ENCODE measurements at places on chromosomes 16 and 17.

- no peak for DNase-seq
These were observed 68.1 kb downstream of the ERCC4 start for GRCh38 chr16:13988038-13988437.

GRCh38 chr16:81633680-81634379 is 145.3 kb upstream of the PLCG2 start:
- DNase-seq, result no peak

- no peak for DNase-seq
These were observed 52.1 kb upstream of the BPTF start for GRCh38 chr17:67773246-67773645.

GRCh38 chr17:50816771-50817751 is 18.3 kb upstream of the WFIKKN2 start:
- no peak for DNase-seq

DNA sequence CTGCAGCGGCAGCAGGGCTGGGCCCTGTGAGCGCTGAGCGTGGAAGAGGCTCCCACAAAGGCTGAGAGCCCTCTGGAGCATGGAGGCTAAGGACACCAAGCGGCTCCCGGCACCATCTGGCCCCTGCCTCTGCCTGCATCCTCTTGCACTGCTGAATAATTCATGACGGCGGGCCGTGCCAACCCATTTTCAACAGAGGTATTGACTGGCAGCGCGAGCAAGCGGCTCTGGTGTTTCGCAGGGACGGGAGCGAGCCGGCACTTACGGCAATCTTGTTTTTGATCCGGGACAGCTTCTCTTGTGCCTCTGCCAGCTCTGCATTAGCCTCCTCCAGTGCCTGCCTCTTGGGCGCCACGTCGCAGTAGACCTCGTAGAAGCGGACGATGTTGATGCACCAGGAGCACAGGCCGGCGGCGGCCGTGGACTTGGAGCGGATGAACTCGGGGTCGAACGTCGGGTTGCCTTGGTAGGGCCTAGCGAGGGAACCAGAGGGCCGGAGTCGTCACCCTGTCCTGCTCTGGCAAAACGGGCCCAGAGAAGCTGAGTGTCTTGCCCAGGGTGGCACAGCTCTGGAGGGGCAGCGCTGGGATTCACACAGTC is 80.4 kb downstream of the PGS1 start:
- no peak for DNase-seq

DNA sequence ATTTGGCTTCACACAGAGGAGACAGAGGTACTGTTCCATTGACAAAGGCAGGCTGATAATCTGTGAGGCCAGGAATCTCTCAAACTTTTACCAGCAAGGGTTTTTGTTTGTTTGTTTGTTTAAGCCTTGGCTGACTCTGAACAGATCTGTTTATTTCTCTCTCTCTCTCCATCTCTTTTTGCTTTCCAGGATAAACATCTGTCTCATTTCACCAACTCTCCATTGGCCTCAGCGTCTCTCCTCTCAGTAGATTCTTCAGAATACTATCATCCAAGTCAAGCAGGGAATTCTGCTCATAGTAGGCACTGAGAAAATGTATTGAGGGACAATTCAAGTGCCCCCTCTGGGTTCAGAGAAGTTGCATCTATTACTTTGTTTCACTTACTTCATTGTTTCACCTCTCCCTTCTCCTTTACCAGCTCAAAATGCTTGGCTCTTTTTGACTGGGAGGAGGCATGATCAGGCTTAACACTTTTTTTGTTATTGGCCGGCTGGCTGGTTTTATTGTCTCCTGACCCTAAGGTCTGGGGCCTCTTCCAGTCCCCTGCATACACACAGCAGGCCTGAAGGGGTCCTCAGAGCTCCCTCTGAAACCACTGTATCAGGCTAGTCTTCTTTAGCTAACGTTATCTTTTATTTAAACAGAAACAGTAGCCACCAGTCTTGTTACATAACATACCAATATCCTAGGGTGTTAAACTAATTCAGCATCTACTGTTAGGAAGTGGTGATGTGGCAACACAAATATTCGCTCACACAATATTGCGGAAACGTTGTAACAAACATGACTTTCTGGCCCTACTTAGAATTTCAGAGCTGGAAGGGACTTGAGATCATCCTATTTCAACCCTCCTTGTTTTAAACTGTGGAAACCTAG is 2.0 kb upstream of the YPEL2 start:
- DNase-seq, result no peak

GRCh38 chr17:49739641-49740271 is 24.2 kb downstream of the FAM117A start:
- DNase-seq, result peak; percentile 71

GRCh38 chr16:49502136-49502881 is 128.7 kb downstream of the C16orf78 start:
- DNase-seq, result no peak

DNA sequence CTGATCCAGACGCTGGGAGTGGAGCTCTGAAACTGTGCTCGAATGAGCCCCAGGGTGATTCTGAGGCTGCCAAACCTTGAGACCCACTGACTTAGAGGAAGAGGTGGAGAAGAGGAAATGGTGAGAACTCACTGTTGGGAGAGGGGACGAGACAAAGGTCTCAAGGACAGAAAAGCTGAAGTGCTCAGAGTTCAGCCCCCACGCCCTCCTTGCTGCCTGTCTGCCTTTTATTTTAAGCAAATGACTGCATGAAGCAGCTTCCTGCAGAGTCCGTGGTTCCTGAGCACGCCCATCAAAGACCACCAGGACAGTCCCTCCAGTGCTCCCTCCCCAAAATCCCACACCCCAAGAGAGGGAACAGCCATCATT is 20.4 kb downstream of the COTL1 start:
- no peak for DNase-seq

- DNase-seq, result no peak
These were observed 293.2 kb downstream of the WWOX start for GRCh38 chr16:78392585-78393195.

- DNase-seq, result no peak
These were observed 29.2 kb downstream of the GNA13 start for GRCh38 chr17:65027305-65027704.

DNA sequence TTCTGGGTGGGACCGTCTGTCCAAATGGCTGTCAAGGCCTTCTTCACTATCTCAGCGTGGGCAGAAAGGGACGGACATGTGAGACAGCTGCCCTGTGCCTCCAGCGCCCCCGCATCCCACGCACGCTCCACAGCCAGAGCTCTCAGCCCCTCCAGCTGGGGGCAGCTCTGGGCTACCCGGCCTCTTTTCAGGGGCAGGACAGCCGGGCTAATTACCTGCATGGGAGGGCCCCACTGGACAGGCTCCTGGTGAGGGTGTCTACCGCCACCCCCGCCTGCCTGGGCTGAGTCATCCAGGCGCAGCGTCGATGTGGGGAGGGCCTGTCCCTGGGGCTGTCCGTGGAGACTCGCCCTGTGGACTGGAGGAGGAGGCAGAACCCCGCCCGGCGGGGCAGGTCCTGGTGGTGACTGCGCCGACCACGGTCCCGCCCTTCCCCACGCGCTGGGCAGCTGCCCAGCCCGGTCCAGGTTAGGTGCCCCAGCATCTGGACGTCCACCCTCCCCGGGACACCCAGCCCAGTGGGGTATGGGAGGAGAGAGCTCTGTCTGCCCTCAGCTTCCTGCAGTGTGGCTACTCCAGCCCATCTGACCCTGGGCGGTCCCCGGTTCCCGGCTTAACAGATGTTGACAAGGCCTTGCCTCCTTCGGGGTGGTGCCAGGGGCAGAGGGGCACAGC is 5.9 kb upstream of the METRNL start:
- no peak for DNase-seq

GRCh38 chr17:66437476-66438026 is 135.1 kb downstream of the PRKCA start:
- DNase-seq, result no peak

- no peak for DNase-seq
These were observed 40.5 kb downstream of the DCUN1D3 start for GRCh38 chr16:20859699-20860098.

GRCh38 chr16:979859-980594 is 1.5 kb upstream of the SOX8 start:
- DNase-seq, result no peak

- no peak for DNase-seq
These were observed 15.5 kb upstream of the SNTB2 start for GRCh38 chr16:69171325-69172084.

DNA sequence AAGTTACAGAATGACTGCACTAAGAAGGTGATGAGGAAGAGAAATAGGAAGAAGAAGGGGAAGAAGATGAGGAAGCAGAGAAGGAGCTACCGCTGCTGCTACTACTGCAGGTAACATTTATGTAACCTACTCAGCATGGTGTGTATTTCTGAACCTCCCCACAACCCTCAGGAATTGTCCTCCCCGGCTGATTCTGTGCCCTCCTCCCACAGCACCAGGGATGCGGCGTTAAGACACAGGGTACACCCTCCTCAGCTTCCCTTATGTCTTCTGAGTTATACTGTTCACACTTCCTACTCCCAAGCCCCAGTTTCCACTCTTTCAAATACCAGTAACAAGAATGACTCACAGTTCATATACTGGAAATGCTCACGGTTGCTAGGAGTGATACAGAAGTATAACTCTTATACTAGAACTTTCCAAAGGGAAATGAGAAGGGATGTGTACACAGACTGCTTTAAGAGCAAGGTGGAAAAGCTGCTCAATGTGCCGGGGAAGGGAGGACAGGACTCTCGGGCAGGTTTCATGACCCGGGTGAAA is 224.5 kb upstream of the PSMD7 start:
- DNase-seq, result no peak

DNA sequence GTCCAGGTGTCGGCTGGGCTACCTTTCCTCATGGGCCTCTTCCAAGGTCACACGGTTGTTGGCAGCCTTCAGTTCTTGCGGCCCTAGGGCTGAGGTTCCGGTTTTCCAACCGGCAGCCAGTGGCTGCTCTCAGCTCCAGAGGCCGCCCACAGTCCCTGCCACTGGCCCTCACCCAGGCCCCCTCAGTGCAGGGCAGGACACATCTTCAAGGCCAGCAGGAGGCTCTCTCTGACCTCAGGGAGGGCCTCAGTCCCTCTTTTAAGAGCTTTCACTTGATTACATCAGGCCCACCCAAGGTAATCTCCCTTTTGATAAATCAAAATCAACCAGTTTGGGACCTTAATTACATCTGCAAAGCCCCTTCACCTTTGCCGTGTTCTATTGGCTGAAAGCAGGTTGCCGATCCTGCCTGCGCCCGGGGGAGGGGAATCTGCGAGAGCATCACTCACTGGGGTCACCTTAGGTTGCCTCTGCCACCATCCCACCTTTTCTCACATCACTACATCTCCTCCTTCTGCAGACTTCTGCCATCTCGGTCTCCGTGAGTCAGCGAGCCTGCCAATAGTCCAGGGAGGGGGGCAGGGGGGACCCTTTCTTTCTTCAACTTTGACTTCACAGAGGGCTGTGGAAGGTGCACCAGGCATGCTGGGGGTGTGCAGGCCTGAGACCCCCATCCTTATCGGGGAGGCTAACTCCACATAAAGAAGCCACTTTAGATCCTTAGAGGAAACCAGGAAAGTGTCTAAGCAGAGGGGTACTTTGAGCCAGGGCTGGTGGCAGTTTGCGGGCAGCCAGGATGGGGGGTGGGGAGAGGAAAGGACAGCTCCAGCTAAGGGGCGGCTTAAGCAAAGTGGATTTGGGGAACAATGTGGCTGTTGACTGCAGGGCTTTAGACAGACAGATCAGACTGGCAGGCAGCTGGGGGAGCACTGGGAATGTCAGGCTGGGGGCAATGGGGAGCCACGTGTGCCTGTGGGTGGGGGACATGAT is 28.8 kb upstream of the NXPH3 start:
- no peak for DNase-seq

DNA sequence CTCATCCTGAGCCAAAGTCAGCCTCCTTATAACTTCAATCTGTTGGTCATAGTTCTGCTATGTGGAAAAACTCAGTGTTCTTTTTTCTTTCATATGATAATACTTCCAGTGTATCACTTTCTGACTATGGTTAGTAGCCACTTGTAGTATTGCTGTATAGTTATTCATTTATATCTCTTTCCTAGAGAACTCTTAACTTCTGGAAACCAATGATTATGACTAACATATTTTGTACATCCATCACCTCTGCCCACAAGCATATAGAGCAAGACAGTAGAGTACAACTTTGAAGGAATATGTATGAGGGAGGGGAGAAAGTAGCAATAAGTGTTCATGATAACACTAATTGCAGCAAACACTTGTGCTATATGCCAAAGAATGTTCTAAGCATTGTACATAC is 38.6 kb downstream of the COX10 start:
- no peak for DNase-seq

All from omental fat pad (tissue), 4 donors.